ENCODE measurements at places on chromosomes 16 and 17.

GRCh38 chr17:41199421-41200078 lies 9.9 kb downstream of the KRTAP9-1 start:
- DNase-seq = no peak

- DNase-seq = no peak
Observed at GRCh38 chr17:59067756-59068155, 38.9 kb downstream of the TRIM37 start.

- peak; percentile 60 for DNase-seq
Observed at GRCh38 chr17:76726776-76727718, at the start of gene METTL23. Gene METTL23 (plus strand): TSS chr17:76726839. CDS start chr17:76729711, 2,872 bp downstream.

GRCh38 chr16:5143761-5144620 lies 46.4 kb upstream of the EEF2KMT start:
- no peak for DNase-seq

DNA sequence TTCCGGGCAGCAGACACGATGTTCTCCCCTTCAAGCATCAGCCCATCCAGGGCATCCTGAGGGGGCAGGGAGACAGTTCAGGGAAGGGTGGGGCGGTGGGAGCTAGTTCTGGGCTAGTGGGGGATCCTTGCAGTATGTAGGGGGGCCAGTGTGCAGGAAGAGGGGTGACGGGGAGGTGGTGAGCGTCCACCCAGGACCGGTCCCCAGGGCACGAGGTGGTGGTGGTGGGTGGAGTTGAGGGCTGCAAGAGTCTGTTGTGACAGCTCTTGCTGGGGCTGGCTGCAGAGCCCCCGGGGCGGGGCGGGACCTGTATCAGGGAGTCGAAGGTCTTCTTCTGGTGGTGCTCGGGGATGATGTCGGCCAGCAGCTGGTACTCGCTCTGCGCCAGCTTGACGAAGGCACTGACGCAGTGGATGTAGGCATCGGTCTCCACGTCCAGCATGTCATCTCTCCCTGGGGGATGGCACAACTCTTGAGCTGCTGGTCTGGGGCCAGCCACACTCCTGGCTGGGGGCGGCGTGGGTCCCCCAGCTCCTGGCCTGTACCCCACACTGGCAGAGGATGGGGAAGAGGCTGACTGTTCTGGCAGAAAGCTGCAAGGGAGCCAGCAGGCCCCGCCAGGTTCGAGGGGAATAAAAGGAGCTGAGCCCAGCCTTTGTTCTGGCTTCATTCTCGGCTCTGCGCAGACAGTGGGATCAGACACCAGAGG lies 10.0 kb downstream of the ZACN start:
- no peak for DNase-seq

DNA sequence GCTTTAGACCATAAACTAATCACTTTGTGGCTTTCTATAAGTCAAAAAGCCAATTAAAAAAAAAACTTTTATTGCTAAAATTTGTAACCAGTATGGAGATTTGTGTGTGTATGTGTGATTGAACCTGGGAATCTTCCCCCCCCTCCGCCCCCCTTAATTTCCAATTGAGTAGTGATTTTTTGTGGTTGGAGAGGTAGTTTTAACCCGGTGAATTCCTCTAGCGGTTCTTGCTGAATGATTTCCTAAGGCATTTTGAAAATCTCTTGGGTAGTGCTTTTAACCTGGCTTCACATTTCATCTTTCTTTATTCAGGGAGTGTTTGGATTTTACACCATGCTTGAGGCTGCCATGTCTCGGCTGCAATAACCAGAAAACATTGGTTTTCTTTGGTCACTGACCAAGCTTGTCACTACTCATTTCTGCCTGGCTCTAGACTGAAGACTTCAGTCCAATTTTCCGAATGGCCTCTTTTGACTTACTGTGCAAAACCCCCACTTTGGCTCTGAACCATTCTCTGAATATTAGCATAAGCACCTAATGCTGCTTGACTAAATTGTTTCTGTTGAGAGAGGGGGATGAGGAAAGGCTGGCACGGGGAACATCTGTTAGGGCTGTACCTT lies 35.6 kb downstream of the PRKCA start:
- DNase-seq = no peak

GRCh38 chr16:54577651-54578128 lies 291.1 kb upstream of the IRX3 start:
- no peak for DNase-seq

GRCh38 chr17:82648742-82649331 lies 593 bp upstream of the WDR45B start:
- DNase-seq = no peak

GRCh38 chr16:678209-678857 lies 1.9 kb upstream of the STUB1 start:
- no peak for DNase-seq

DNA sequence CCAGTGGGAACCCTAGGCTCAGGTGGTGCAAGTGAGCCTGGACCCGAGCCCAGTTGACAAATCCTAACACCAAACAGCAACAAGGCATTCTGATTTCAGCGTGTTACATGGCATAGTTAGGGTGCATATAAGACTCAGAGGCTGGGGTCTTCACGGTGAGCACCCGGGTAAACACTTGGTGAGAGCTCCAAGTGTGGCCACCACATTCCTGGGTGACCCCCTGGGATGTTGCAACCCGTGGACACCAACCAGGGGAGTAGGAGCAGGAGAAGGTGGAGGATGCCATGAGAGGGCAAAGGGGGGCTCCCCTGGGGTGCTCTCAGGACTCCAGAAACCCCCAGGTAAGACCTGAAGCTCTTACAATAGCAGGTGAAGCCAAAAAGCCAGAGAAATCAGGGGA lies 69.9 kb upstream of the CDH5 start:
- no peak for DNase-seq

DNA sequence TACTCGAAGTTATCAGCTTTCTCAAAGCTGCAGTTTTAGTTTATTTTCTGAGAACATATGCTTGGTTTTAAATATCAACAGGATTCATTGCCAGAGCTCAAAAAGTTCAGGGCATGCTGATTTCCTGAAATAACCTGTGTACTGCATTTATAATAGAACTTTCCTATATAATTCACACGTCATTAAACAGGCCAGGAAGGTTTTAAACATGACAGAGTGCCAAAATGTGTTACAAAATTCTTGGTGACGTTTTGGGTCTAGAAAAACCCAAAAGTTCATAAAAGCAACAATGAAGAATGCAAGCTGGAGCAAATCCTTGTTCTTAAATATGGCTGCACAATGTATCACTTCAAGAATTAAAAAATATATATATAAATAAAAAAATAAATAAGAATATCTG lies 1139.1 kb downstream of the CDH11 start:
- DNase-seq = no peak

- DNase-seq = peak; percentile 45
Observed at GRCh38 chr16:88527186-88527936, 42.8 kb upstream of the ZC3H18 start.

DNA sequence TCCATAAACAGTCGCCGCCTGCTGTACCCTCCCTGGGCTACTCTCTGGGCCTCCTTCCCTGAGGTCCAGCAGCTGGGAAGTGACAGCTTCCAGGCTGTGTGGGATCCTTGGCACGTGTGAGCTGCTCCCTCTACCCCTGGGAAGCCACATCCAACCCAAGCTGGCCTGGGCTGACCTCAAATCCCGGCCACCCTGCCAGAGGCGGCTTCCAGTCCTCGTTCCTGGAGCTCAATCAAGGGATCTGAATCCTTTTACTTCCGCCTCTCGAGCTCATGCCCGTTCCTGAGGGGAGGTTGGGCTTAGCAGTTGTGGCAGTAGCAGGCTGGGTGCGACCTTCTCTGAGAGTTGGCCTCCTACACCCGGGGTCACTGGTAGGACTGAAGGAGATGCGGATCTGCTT lies 82.5 kb downstream of the NETO2 start:
- DNase-seq = no peak

DNA sequence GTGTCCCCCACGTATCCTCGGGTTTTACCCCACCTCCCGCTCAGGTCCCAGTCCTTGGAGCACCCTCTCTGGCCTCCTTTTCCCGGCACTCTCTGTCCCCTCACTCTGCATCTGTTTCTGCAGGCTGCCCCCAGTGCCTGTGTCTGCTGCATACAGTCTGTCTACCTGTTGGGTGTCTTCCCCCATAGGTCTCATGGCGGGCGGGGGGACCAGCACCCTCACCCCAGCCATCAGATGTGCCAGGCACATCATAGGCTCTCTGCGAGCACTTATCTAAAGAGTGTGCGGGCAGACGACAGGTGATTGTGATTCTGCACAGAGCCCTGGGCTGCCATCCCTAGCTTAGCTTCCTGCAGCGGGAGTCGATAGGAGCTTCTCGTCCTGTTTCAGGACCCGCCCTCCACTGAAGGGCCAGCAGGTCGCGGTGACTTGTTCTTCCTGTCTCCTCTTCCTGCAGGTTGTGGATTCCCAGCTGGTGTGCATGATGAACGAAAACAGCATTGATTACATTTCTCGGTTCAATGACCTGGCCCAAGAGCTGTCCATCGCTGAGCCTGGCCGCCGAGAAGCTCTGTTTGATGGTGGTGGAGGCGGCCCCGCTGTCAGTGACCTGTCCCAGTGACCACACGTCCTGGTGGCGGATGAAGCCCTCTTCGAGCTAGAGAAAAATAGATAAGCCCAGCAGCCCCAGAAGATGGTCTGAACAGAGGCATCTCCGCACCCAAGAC lies 4.5 kb upstream of the JPT2 start:
- DNase-seq = no peak

GRCh38 chr16:67164599-67165061 lies at the start of gene HSF4:
Gene HSF4 (plus strand): TSS chr16:67164745. CDS start chr16:67164812, 67 bp downstream.
- DNase-seq = no peak

DNA sequence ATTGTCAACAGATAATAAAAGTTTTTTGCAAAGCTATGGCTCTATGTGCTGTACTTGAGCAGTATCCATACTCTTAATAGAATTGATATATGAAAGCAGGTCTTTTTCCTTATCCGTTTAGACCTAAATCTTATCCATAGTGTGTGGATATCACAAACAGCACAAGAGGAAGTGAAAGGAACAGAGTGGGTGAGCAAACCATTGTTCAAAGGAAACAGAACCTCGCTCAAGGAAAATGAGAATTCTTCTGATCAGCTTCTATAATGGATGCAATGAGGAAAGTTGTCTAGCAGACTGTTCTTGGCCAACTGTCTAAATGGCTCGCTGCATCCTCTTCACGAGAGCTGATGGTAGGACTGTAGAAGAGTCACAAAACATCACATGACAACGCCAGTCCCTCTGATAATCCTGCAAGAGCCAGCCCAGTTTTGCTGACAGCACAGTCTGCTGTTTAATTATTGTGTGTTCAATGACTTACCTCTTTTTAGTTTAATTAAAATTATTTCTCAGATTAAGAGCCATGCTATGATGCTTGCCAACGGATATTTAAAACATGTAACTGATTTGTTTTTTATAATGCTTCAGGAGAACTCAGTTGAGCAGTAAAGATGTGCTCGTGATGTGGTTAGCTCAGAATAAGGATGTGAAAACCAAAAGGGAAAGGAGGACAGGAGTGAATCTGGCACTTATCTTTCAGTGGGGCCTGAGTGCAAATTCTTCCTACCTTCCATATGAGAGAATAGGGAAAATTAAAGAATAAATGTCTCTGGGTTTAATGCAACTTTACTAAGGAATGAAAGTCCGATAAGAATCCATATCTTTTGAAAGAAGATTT lies 38.5 kb downstream of the WWOX start:
- no peak for DNase-seq

DNA sequence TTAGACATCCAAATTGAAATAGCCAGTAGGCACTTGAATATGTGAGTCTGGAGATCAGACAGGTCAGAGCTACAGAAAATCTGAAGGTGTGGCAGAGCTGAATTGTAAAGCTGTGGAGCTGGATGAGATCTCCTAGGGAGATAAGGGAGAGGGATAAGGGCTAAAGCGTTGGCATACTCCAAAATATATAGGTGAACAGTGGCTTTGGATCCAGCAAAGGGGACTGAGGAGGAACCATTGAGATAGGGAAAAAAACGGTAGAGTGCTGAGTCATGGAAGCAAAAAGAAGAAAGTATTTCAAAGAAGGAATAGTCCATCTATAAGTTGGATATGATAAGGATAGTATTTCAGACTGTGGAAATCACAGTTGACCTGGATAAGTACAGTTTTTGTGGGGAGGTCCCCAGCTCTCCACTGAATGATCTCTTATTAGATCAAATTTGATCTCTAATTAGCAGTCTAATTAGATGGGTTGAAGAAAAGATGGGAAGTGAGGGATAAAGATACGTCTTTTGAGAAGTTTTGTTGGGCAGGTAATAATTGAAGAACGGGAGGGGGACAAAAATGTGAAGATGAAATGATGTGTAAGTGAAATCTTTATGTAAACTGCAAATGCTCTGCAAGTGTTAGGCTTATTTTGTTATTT lies 587 bp upstream of the DBF4B start:
- DNase-seq = no peak

DNA sequence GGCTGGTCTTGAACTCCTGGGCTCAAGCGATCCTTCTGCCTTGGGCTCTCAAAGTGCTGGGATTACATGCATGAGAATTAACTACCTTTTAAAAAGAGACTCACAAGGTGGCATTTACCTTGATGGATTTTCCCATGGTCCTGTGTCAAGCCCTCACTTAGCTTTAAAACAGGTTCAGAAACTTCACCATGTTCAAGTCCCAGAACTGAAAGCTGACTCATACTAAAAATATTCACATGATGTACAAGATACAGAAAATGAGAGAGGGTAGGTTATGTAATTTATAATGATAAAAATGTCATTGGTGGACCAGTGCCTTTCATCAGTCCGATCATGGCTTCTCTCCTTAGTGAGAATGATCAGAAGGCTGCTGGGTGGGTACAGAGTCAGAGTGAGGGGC lies 4.3 kb upstream of the AKAP1 start:
- no peak for DNase-seq

- no peak for DNase-seq
Observed at GRCh38 chr17:66950886-66951604, 13.5 kb upstream of the CACNG4 start.

GRCh38 chr17:1789936-1790335 lies 28.1 kb downstream of the SERPINF1 start:
- no peak for DNase-seq

- DNase-seq = no peak
Observed at GRCh38 chr16:27740496-27741201, 190.7 kb downstream of the KATNIP start.

GRCh38 chr17:81083125-81083765 lies 48.3 kb downstream of the BAIAP2 start:
- no peak for DNase-seq

- DNase-seq = no peak
Observed at GRCh38 chr16:2829501-2830354, at the start of gene ZG16B. Gene ZG16B (plus strand): TSS chr16:2830303. CDS start chr16:2830442, 139 bp downstream.

DNA sequence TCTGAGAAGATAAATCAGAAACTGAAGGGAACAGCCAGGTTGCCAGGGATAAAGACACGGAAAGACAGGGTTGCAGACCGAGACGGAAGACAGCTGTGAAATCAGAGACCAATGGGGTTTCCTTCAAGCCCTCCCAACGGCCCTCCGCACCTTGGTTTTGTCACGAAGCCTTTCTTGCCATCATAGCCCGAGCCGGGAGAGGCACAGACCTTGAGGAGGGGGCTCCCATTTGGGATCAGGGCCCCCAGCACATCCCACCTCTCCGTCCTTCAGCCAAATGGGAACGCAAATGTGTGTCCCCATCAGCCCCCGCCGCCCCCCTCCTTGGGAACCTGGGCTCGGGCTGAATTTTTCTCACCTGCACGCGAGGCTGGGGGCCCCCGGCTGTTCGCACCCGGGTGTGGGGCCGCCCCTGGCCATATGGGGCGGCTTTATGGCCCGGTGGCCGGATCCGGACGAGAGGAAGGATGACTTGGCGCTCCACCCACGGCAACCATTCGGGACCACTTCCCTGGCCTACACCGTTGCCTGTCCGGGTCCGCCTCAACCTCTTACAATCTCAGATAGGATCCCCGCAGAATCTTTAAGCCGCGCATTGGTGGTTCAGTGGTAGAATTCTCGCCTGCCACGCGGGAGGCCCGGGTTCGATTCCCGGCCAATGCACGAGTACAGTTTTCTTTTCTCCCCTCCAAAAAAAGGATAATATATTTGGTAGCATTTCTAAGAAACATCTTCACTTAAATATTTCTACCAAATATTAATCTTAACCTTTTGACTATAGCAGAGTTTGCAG lies 1.4 kb upstream of the HES7 start:
- DNase-seq = peak; percentile 87

Data from stimulated activated CD4-positive, alpha-beta T cell treated with anti-CD3 and anti-CD28 coated beads, TNF-alpha, amount 100 ng/mL, for 4 hours (primary cell).